Activated CD4-positive, alpha-beta T cell treated with anti-CD3 and anti-CD28 coated beads, Interleukin-2, Interleukin-4, amounts not matched to agents 100 ng/mL and 50 ng/mL, durations not matched to agents 16 hours and 8 hours (primary cell): ENCODE measurements at places on chromosomes 12 and 14.
A peak's percentile ranks its signal among the peaks of the same experiment; 100 is the strongest.

DNA sequence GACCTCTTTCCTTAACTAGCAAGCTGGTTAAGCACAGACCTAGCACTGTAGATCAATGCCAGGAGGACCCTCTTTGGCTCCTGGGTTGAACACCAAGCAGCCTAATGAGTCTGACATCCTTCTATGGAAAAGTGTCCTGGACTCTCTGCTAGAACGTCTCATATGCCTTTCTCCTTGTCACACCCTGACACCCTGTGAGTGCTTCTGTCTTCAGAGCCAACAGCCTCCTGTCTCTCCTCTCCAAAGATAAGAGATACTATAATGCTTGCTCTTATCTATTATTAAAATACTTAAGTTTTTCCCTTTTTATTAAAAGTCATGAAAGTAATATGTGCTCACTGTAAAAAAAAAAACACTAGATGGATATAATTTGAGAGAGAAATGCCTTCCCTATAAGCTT, 222.7 kb downstream of the FOXN3 start:
- DNase-seq: no peak

DNA sequence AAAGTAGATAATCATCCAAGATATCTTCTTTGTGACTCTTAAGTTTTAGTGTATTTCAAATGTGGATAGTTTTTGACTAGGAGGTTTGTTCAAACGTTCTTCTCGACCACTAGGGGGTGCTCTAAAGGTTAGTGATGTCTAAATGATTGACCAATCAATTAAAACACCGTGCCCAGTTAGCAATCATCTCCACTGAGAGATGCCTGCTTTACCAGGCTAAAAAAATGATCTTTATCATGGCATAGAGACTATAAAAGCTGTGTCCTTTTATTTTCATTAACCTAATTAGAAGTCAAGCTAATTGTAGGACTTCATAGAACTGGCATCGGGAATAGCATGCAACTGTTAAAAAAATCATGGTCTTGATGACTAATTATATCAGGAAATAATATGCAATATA, 153.9 kb downstream of the PRKCH start:
- DNase-seq: peak; percentile 83

GRCh38 chr14:50039120-50039517, 77.3 kb downstream of the VCPKMT start:
- peak; percentile 23 for DNase-seq

- peak; percentile 20 for DNase-seq
Observed at GRCh38 chr12:64894827-64895475, 70.5 kb downstream of the TBC1D30 start.

DNA sequence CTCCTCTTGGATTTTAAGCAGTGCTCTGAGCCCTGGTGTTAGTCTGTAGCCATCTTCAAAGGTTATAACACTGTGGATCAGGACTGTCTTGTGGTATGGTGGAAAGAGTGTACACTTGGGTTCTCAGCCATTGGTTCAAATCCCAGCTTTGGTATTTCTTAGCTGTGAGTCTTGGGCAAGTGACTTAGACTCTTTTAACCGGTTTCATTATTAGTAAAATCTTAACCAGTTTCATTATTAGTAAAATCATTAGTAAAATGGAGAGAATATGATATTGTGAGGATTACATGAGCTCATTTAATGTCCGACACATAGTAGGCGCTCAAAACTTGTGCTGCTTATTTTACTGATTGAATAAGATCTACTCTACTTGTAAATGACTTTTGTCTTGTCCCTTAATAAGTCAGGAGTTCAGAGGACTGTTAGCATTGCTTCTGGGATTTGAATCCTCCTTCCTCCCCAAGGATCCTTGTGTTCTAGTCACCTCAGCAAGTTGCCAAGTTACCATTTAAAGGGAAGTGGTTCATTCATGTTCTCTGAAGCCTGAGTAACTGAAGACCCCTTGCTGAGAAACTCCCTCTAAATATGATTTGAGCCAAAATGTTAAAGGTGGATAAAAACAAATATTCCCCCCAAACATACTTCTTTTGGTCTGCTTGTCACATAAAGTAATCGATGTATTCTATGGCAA, 12.4 kb downstream of the TTLL5 start:
- peak; percentile 71 for DNase-seq

- DNase-seq: no peak
Observed at GRCh38 chr14:96130854-96131253, 73.8 kb upstream of the BDKRB2 start.

DNA sequence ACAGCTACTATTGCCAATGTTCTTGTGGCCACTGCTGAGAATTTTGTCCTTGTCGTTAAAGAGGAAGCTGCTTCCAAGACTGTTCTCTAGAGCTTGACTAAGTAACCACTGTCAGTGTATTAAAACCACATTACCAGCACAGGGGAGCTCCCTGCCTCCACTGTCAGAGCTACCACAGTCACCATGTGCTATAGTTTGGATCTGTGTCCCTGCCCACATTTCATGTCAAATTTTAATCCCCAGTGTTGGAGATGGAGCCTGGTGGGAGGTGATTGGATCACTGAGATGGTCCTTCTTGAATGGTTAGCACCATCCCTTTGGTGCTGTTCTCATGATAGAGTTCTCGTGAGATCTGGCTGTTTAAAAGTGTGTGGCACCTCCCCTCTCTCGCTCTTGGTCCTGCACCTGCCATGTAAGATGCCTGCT, 23.2 kb upstream of the RAP1B start:
- DNase-seq: peak; percentile 37

DNA sequence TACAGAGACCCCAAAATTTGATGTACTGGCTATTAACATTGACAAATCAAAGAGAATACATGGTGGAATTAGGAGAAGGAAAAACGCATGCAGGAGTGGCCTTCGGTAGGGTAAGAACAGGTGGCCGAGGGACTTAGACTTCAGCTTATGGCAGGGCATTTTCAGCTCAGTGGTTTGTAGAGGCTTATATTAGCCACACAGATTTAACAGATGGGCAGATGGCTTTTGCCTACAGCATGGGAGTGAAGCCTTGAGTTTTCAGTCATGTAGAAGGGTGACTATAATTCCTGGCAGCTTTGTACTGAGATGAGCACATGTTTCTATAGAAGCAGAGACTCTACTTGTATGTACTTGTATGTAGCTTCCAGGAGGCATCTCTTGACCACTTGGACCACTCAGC, 40.9 kb upstream of the PLEKHA5 start:
- DNase-seq: no peak

GRCh38 chr14:24958271-24958670, 91.7 kb downstream of the STXBP6 start:
- DNase-seq: no peak

DNA sequence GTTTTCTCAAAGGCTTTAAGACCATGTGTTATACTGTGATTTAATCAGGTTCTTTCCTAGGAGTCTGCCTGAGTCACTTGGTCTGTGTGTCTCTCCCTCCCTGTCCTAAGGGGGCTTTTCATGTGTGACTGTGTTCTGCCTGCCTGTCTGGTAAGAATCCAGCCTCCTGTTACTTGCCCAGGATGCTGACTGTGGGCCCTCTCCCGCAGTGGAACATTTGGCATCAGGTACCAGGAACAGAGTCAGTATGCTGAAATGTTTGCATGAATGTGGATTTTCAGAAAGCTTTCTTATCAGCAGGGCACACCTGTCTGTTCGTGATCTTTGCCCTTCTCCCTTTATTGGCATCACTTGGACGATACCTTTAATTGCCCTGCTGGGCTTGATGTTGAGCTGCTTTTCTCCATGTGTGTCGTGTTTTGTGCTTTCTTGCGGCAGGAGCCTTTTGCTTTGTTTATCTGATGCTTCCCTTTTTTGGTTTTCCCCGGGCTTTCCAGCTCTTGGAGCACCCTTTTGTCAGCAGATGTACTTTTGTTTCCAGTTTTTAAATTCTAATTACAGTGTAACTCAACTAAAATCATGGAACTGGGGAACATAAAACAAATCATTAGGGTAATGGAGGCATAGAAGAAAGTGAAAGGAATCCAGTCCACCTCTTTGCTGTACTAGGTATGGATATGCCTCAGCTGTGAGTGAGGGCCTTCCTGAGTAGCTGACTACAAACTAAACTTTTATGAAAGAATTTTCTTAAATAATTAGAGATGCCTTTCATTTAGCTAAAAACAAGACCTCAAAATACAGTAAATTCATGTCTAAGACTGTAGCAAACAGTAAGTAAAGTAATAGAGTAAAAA, 72.5 kb downstream of the TRAF3 start:
- no peak for DNase-seq

DNA sequence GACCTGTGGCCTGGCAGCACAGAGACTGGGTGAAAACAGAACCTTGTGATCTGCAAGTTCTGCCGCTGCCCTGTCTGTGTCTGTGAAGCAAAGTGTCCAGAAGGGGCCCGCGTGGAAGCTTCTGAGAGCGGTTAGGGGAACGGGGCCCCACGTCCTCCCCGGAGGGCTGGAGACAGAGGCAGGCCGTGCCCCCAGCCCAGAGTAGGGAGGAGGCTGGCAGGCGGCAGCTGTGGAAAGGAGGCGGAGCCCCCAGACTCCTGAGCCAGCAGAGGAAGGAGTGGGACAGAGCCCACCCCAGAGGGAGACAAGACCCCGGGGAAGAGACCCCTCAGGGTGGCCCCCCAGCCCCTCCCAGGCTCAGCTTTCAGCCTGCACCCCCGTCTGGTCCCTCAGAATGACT, 49.0 kb downstream of the GALNT9 start:
- DNase-seq: no peak

- no peak for DNase-seq
Observed at GRCh38 chr12:40226705-40227104, 1.9 kb downstream of the LRRK2 start.

- DNase-seq: no peak
Observed at GRCh38 chr12:15575671-15576541, 213.3 kb downstream of the EPS8 start.

GRCh38 chr12:28908646-28909045, 240.4 kb upstream of the FAR2 start:
- no peak for DNase-seq

GRCh38 chr14:49853572-49854375, 1.2 kb upstream of the NEMF start:
- DNase-seq: peak; percentile 80

- no peak for DNase-seq
Observed at GRCh38 chr12:52132754-52133161, 53.3 kb downstream of the SMIM41 start.

- no peak for DNase-seq
Observed at GRCh38 chr14:105118646-105119407, 49.7 kb downstream of the JAG2 start.

GRCh38 chr14:99774556-99775307, 18.5 kb upstream of the EML1 start:
- DNase-seq: no peak

DNA sequence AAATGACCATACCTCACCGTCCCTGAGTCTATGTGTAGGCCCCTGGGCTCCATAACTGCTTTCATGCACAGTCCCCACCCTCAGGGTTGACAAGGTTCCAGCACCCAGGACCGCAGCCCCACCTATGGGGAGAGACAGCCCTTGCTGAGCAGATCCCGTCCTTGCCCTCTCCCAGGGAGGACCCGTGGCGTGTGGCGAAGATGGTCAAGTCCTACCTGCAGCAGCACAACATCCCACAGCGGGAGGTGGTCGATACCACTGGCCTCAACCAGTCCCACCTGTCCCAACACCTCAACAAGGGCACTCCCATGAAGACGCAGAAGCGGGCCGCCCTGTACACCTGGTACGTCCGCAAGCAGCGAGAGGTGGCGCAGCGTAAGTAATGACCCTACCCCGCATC, 10.3 kb downstream of the HNF1A start:
- DNase-seq: no peak

DNA sequence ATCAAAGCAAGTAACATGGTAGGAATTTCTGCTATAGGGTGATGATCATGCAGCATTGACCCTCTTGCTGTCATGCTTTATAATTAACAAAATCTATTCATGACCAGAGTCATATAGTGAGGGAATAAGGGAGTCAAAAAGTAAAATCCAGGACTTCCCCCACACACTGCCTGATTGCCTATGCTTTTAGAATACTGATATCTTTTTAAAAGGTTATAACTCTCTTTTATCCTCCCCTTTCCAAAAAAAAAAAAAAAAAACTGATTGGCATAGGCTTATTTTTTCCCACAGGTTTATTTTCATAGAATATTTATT, 51.4 kb downstream of the ZFP36L1 start:
- no peak for DNase-seq

DNA sequence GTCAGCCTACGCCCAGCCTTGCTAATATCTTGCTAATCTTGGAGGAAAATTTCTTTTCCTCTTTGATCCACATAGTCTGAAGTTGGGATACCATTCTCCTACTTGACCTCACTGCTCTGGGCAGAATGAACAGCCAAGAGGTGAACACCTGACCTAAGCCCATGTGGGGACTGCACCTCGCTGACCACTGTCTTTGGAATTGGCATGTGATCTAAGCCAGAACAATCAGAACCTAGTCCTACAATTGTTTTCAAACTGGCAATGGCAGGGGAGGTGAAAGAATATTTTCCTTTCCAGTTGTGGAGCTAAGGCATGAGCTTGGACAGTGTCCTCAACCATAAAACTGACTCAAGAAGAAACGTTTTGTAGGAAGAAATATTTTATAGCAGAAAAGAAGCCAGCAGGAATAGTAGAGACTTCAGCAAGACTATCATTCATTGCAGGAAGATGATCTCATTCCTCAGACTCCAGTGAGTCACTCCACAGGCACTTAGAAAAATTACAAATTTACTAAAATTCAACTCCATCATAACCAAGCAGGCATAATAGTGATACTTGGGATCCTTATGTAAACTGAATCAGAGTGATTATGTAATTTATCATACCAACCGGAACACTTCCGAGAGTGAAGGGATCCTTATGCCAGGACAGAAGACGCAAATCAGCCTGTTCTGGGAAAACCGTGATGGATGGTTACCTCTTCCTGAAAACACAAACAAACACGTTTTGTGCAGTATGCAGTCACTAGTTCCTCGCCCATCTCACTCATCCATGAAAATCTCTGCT, 14.7 kb downstream of the PTPRO start:
- no peak for DNase-seq

GRCh38 chr12:13596714-13597113, 384.7 kb downstream of the GRIN2B start:
- DNase-seq: no peak

DNA sequence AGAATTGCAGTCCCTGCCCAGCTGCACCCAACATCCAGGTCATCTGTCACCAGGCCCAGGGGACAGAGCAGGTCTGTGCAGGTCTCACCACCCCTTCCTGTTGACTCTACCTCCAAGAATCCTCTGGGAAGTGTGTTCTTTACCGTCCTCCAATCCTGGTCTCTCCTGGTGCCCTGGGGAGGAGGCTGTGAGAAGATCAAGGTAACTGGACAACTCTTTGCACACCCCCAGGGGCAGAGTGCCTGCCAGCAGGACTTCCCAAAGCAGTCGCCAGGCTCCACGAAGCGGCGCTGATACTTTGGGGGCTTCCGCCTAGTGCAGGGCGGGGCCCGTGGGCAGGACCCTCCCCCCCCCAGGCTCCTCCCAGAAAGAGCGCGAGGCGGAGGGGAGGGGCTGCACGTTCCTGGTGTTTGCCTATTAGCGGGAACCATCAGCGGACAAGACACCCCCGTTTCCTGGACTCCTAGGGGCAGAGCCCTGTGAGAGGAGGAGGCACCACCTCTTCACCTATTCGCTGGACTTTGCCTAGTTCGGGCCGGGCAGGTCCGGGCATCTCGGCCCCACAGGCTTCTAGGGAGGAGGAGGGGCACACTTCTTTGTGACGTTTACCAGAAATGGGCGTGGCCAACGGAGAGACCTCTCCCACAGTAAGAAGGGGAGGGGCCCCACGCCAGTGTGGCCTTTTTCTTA, 918.0 kb downstream of the AACS start:
- no peak for DNase-seq
